ENCODE measurements at places on chromosomes 1 and 21.

DNA sequence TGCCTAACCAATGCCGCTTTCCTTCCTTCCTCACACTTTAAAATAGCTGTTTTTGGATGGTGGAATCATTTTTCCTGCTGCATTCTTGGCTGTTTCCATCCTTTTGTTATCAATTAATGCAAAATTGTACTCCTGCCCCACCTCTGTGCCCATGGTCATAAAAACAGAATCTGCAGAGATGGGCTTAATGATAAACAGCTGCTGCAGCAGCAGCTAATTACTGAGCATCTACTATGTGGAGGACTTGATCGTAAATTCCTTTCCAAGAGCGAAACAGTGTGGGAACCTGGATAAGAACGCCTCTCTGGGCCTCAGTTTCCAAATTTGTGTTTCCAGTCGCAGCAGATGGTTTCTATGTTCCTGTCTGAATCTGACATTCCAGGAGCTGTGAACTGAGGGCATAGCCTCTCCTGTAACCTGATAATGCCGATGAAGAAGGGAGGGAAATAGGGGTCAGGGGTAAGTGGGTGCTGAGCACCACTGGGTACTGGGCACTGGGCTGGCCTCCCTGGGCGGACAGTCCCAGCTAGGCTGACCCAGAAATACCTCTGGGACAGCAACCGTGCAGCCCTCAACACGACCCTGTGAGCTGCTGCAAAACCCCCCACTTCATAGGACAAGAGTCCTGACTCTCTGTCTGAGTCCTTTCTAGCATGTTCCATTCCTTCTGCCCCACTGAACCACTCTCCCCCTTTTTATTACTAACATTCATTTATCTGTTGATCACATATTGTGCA, 121.7 kb downstream of the DMRTB1 start:
- DNase-seq = no peak

DNA sequence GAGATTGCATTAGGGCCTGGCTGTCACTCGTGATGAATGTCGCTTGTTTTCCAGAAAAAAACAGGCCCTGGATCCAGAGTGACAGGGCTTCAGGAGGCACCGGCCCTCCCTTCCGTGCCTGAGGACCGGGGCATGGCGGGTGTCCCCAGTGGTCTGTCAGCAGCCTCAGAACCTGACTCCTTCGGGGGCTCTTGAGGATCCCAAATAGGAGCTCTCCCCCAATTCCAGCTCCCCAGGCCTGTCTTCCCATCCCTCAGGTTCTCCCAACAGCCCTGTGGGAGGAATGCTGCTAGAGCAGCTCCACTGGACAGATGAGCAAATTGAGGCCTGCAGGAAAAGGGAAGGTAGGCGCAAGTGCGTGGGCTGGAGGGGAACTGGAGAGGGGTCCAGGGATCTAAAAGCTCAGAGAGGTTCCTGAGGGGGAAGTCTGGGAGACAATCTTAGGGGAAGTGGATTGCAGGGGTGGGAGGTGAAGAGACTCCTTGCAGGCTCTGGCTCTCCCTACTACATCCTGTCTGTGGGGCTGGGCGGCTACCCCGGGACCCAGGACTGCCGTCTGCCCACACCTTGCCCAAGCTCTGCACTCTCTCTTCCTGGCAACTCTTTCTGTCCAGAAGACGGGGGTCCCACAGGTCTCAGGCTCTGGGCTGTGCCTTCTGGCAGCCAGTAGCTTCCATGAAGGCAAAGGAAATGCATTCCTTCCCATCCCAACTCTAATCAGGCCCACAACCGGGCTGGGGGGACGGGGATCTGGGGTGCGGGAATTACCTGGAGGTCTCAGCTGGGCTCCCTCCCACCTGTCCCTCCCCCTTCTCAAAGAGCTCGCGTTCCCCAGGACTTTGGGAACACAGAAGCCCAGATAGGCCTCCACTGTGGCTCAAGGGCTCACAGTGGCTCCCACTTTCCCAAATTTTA, 105.7 kb upstream of the CASZ1 start:
- DNase-seq = no peak

- DNase-seq = no peak
These were observed 56.1 kb downstream of the TOR1AIP2 start for GRCh38 chr1:179821524-179821923.

GRCh38 chr1:43977376-43978263, 1.4 kb upstream of the B4GALT2 start:
- no peak for DNase-seq

- DNase-seq = no peak
These were observed 119.7 kb upstream of the LMO4 start for GRCh38 chr1:87208931-87209330.

DNA sequence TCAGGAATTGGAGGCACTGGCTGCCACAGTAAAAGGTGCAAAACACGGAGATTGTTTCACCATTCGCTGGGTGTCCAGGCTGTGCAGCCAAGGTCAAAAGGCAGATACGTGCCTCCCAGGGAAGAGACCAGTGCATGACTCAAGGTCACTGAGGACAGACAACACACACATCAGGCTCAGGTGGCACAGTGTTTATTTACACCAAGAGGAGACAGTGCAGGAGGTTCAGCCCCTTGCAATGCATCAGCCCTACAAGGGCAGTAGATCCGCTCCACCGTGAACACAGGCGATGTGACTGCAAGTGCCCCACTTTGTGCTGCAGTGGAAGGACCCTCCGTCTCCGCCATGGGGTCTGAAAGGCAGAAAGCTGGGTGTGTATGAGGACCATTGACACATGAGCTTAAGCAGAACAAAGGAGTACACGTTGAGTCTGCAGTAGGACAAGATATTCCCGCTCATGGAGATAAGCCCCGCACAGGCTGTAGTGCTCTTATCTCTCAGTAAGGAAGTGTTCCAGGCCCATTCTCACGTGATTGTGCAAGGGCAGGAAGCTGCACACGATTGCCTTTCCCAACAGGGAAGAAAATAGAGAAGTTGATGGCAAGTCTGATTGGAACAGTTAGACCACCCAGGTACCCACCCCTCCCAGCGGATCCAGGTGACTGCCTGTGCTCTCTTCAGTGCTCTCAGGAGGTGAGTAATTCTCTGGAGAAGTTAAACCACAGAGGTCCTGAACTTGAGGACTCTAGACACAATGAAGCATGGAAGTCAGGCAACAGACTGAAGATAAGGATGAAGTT, 37.5 kb upstream of the QSOX1 start:
- DNase-seq = no peak

DNA sequence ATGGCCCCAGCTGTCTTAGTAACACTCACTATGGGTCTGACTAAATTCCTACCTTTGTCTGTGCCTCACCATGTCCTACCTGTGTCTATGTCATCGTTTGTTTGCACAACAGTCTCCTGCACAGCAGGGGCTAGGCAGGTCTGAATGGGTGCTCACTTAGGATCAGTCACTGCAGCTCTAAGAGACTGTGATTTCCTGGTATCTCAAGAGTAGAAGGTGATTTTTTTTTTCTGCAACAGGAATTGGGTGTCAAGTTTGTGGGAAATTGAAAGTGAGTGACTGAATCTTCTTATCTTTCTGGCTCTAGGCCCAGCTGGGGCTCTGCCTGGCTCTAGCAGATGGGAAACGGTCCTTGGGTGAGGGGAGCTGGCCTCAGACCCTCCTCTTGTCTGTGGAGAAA, 46.4 kb upstream of the TRABD2B start:
- no peak for DNase-seq

GRCh38 chr1:1212780-1213344, 1.1 kb downstream of the TNFRSF4 start:
- no peak for DNase-seq

DNA sequence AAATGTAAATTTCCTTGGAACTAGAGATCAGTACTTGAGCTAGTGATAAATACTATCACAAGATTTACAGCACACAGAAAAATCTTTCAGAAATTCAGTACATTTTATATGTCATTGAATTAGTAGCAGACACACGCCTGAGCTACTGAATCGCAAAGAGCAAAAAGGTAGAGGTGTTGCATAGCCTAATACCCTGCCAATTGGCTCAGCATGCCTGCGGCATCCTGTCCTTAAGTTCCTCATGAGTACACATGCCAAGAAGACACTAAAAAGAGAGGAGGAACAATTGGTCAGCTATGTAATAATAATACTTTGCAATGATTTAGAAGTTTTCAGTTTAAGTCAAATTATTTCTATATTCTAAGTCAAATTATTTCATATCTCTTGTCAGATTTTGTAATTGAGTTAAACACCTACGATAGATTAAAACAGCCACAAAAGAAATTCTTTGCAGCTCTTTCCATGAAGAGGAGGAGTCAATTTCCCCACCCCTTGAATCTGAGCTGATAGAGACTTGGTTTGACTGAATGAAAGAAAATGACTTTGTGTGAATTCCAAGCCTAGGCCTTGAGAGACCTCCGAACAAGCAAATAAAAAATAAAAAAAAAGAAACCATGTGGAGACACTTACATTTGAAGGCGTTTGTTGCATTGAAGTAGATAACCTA, 36.2 kb upstream of the PKN2 start:
- DNase-seq = no peak

DNA sequence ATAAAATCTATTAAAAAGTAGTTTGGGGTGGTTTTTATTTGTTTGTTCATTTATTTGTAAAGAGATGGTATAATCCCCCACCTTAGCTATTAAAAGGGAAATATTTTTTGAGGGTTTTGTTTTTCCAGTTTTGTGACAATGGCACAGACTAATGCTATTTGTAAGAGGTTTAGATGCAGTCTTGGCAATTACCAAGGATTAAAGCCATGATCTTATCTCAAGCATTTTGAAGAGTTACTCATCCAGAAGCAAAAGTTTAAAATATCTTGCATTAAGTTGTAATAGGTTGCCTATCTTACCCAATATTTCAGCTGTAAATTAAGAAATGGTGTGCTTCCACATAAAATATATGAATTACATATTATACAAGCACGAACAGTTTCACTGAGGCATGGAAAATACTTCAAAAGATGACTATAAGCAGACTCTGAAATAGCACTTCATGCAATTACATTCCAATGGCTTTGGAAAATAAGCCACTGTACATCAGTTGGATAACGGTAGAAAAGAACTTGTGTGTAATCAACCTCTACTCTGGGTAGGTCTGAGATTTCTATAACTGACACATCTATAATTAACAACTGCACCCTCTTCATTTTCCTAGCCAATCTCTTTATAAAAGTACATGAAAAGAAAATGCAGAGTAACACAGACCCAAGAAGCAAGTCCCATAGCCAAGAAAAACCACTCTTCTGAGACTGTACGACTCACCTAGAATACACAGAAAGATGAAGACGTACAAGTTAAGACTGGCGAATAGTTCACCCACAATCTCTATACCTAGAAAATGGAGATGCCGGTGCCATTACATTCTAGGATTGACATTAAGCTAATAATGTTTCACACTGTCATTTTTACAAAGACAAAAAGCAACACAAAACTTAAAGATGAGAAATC, 95.2 kb downstream of the PTPN14 start:
- DNase-seq = no peak

DNA sequence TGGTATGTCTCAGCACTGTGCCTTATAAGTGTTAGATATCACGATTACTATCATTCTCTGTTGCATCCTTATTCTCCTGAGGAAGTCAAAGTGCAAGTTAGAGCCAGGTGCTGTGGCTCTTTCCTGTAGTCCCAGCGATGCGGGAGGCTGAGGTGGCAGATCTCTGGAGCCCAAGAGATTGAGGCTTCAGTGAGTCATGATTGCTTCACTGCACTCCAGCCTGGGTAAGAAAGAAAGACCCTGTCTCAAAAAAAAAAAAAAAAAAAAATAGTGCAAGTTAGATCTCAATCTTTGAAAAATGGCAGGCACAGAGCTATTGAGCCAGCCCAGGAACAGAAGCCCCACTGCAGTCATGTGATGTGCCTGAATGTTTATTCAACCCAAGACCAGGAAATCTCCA, 147.8 kb upstream of the POGK start:
- DNase-seq = no peak

GRCh38 chr1:226582966-226583365, 34.4 kb downstream of the STUM start:
- DNase-seq = no peak

GRCh38 chr1:177817937-177818875, 151.7 kb downstream of the SEC16B start:
- DNase-seq = no peak

GRCh38 chr1:60251426-60251825, 177.9 kb upstream of the C1orf87 start:
- DNase-seq = no peak

GRCh38 chr1:114282751-114283403, 129.2 kb upstream of the SYT6 start:
- peak; percentile 74 for DNase-seq

DNA sequence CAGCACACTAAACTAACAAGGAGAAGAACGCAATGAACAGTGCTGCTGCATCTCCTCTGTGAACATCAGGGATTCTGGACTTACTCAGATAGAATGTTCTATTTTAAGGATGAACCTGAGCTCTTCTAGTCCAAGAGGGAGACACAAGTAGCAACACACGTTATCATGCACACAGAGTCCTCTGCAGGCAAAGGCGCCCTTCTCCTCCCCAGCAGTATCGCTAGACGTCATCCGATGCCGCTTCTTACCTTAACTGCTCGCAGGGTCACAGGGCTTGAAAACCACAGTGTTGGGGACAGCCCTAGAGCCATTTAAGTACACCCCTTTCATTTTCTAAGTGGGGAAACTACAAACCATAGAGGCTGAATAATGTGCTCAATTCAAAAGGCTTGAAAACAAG, 74.5 kb downstream of the HIVEP3 start:
- DNase-seq = no peak

GRCh38 chr1:148373192-148373925, 109.7 kb downstream of the PPIAL4G start:
- DNase-seq = no peak

DNA sequence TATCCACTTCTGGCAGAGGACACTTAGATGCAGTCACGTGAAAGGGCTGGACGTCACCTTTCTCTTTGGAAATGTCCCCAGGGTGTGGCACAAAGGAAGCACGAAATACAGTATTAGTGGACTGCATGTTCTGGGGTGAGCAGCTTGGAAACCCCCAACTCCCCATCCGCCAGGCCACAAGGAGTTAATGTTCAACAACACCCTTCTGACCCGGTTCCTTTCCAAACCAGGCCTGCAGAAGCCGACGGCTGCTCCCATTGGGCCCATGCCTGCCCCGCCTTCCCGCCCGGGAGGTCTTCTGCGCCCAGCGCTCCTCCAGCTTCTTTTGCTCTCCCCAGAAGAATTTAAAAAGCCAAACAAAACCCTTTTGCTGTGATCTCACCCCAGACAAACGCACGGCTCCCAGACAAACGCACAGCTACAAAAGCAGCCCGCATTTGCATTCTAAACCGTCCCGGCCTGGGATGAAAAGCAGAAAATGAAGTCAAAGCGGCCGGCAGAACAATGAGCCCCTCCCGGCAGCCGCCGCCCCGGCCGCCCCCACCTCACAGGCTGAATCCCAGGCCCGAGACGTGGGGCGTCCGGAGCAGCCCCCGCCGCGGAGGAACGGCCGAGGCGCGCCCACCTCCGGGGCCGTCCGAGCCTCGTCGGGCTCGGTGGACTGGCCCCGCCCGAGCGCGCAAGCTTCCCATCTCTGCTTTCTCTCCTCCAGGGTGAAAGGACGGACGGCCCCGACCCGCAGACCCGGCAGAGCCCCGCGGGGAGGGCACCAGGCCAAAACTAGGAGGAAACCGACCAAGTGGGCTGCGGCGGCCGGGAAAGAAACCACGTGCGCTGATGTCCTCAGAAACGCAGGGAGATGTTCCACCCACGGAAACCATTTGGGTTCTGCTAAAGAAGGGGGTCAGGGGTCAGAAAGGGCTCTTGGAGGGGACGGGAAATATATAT, 101.9 kb downstream of the PLPP3 start:
- DNase-seq = no peak
